ENCODE measurements at places on chromosomes 12 and 14.

- no peaks in the 10 kb centered on the region for H3K27me3 ChIP-seq
- H3K4me3 ChIP-seq: no peak overlapping the region
- DNase-seq: no peak
Measured at GRCh38 chr12:124381456-124382296, 86.8 kb downstream of the RFLNA start.

GRCh38 chr14:87175175-87175574 is 817.8 kb downstream of the GALC start:
- H3K4me1 ChIP-seq: no peaks in the 10 kb centered on the region
- H3K36me3 ChIP-seq: no peaks in the 10 kb centered on the region
- no peaks in the 10 kb centered on the region for H3K27me3 ChIP-seq
- H3K4me3 ChIP-seq: no peak overlapping the region
- H3K27ac ChIP-seq: no peak overlapping the region

- peak within 1 kb of the TSS; percentile 56 for H3K27ac ChIP-seq
- peak within 1 kb of the TSS; percentile 68 for H3K4me3 ChIP-seq
- peaks cover 10% of the 10 kb centered on the region for H3K4me1 ChIP-seq
- no peaks in the 10 kb centered on the region for H3K27me3 ChIP-seq
- no peaks in the 10 kb centered on the region for H3K36me3 ChIP-seq
- peak; percentile 53 for DNase-seq
Measured at GRCh38 chr14:75578102-75578785, at the start of gene FLVCR2. FLVCR2 (plus strand) TSS chr14:75578620; CDS start chr14:75578973, 353 bp downstream.

- peaks cover 8% of the 10 kb centered on the region for H3K4me1 ChIP-seq
- peak; percentile 94 for DNase-seq
- H3K36me3 ChIP-seq: no peaks in the 10 kb centered on the region
- peak within 1 kb of the TSS; percentile 93 for H3K27ac ChIP-seq
Measured at GRCh38 chr12:14365294-14366208, at the start of gene ATF7IP. ATF7IP (plus strand) TSS chr12:14365682; CDS start chr12:14423916, 58,234 bp downstream.

GRCh38 chr14:27077710-27078109 is 479.9 kb upstream of the NOVA1 start:
- no peak for DNase-seq
- no peak overlapping the region for H3K27ac ChIP-seq

DNA sequence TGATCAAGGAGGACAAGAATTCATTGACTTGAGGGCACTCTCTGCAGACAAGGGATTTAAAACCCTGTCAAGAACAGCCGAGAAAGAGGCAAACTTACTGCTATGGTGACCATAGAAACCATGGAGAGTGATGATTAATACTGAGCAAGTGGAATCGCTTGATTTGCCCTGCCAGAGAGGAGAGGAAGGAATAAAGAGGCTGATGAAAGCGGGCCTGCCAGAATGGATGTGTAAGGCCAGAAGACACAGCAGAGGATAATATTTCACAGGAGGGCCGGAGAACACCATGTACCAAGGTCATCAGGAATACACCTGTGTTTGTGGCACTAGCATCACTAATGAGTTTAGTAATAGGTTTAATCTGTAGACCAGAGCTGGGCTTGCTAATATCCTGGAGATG is 221.8 kb upstream of the DCN start:
- no peaks in the 10 kb centered on the region for H3K27me3 ChIP-seq
- no peak overlapping the region for H3K4me3 ChIP-seq
- H3K27ac ChIP-seq: no peak overlapping the region
- no peaks in the 10 kb centered on the region for H3K4me1 ChIP-seq

DNA sequence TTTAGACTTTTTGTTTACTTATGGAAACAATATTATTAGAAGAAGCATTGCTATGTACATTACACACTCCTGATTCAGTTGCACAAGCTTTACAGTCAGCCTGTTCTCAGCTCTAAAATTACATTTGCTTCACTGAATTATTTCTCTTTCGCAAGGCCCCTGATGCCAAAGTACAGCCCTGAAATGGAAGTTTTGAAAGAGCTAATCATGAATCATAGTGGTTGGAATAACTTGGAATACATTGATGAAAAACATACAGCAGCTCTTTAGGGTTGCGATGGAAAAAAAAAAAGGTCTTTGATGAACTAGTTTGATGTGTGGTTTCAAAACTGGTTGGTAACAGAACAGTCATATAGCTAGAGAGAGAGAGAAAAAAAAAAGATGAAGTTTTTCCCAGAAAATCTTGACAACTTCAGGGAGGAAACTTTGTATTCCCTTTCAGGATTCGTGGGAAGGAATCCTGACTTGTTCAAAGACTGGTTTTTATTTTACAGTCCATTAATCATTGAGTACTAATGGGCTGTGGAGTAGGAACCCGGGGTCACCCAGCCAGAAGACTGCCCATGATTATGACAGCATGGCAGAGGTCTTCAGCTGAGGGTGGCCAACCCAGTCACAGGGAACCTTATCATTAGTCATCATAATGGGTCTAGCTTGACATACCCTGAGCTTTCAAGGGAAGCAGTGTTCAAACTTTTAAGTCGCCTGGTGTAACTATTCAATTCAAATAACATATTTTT is 460.1 kb downstream of the NAV3 start:
- no peak overlapping the region for H3K27ac ChIP-seq
- no peaks in the 10 kb centered on the region for H3K36me3 ChIP-seq
- no peaks in the 10 kb centered on the region for H3K4me1 ChIP-seq

DNA sequence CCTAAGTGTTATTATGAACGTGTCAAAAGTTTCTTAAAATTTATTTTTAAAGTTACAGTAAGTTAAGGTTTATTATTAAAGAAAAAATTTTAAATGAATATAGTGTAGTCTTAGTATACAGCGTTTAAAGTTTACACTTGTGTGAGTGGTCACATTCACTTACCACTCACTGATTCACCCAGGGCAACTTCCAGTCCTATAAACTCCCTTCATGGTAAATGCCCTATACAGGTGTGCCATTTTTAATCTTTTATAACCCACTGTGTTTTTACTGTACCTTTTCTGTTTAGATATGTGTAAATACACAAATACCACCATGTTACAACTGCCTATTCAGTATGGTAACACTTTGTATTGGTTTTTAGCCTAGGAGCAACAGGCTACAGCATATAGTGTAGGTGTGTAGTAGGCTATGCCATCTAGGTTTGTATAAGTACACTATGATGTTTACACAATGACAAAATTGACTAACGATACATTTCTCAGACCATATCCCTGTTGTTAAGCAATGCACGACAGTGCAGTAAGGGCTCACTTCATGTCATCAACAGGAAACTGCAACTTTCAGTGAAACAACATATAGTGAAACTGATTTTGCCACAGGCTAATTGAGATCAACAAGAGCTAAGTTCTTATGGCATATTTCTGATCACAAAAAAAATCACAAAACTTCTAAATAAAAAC is 112.0 kb upstream of the TMCC3 start:
- no peaks in the 10 kb centered on the region for H3K36me3 ChIP-seq
- no peak overlapping the region for H3K27ac ChIP-seq
- no peak for DNase-seq
- H3K4me1 ChIP-seq: no peaks in the 10 kb centered on the region
- H3K4me3 ChIP-seq: no peak overlapping the region

DNA sequence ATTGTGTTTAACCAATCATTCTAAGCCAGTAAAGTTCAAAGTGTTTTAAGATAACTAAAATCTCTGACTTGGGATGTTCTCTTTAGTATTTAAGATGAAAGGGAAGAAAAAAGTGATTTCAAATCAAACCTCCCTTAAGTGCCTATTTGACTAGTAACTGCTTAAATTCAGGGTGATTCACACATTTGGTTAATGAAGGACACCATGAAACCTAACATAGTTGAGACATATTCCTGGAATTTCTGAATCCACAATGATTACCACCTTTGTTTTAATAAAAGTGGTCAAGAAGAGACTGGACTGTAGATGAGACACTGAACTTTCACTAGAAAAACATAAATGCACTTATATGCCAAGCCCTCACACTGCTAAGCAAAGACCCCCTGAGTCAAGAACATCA is 138.7 kb downstream of the MED13L start:
- H3K27me3 ChIP-seq: no peaks in the 10 kb centered on the region
- H3K27ac ChIP-seq: no peak overlapping the region
- peaks cover 7% of the 10 kb centered on the region for H3K4me1 ChIP-seq
- DNase-seq: no peak

- DNase-seq: no peak
- no peaks in the 10 kb centered on the region for H3K27me3 ChIP-seq
- no peaks in the 10 kb centered on the region for H3K36me3 ChIP-seq
- H3K4me1 ChIP-seq: no peaks in the 10 kb centered on the region
- H3K4me3 ChIP-seq: no peak overlapping the region
- no peak overlapping the region for H3K27ac ChIP-seq
Measured at GRCh38 chr12:26047401-26048226, 77.2 kb downstream of the BHLHE41 start.

DNA sequence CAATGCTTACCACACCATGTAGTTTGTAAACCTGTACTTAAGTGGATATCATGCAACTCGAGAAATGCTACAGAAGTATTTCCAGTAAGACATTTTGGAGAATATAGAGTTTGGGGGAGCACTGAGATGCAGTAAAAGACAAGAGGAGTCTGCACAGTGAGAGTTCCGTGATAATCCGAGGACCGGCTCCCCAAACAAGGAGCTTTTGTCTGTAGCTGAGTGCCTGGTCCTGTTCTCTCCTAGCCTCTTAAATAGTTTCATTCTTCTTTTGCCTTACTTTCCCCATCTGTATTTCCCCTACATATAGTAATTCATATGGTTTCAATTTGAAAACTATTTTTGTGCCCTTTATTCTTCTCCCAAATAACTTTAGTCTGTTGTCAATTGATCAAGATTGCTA is 364.1 kb downstream of the EGLN3 start:
- H3K4me3 ChIP-seq: no peak overlapping the region
- H3K4me1 ChIP-seq: no peaks in the 10 kb centered on the region
- no peaks in the 10 kb centered on the region for H3K36me3 ChIP-seq
- DNase-seq: no peak
- no peak overlapping the region for H3K27ac ChIP-seq

DNA sequence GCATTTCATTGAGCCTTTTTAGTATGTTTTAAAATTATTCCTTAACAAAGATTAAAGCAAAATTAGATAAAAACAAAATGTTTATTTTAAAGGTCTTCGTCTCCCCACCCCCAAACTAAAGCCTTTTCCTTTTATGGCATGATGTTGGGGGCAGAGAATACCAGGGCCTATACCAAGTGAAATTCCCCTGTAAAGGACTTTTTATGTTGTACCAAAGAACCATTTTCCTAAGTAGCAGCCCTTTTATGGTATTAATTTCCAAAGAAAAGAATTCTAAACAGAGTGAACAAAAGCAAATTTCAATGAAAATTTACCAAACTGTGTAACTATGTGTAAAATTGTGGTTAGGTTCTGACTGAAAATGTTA is 71.9 kb upstream of the GNPNAT1 start:
- H3K4me1 ChIP-seq: no peaks in the 10 kb centered on the region
- no peak for DNase-seq
- no peaks in the 10 kb centered on the region for H3K27me3 ChIP-seq
- no peak overlapping the region for H3K4me3 ChIP-seq

- no peaks in the 10 kb centered on the region for H3K4me1 ChIP-seq
- no peak overlapping the region for H3K4me3 ChIP-seq
- peaks cover 22% of the 10 kb centered on the region for H3K36me3 ChIP-seq
- no peaks in the 10 kb centered on the region for H3K27me3 ChIP-seq
Measured at GRCh38 chr14:39302124-39302810, 68.6 kb downstream of the MIA2 start.

GRCh38 chr14:35420036-35420811 is 15.7 kb upstream of the NFKBIA start:
- peaks cover 22% of the 10 kb centered on the region for H3K4me1 ChIP-seq
- no peak overlapping the region for H3K4me3 ChIP-seq
- H3K27me3 ChIP-seq: no peaks in the 10 kb centered on the region
- no peak for DNase-seq
- no peak overlapping the region for H3K27ac ChIP-seq
- no peaks in the 10 kb centered on the region for H3K36me3 ChIP-seq

GRCh38 chr12:52205612-52206303 is 13.9 kb upstream of the KRT80 start:
- H3K36me3 ChIP-seq: no peaks in the 10 kb centered on the region
- H3K4me1 ChIP-seq: no peaks in the 10 kb centered on the region
- no peak overlapping the region for H3K27ac ChIP-seq
- no peak overlapping the region for H3K4me3 ChIP-seq
- no peaks in the 10 kb centered on the region for H3K27me3 ChIP-seq

- no peak overlapping the region for H3K4me3 ChIP-seq
- DNase-seq: no peak
Measured at GRCh38 chr12:14655284-14655683, 41.1 kb downstream of the GUCY2C start.

- H3K4me1 ChIP-seq: no peaks in the 10 kb centered on the region
- H3K27me3 ChIP-seq: no peaks in the 10 kb centered on the region
- H3K36me3 ChIP-seq: peaks cover 9% of the 10 kb centered on the region
- H3K4me3 ChIP-seq: no peak overlapping the region
Measured at GRCh38 chr12:48336564-48336963, 14.2 kb downstream of the ZNF641 start.

- no peaks in the 10 kb centered on the region for H3K36me3 ChIP-seq
- H3K4me3 ChIP-seq: peak overlapping the region; percentile 72
- H3K4me1 ChIP-seq: peaks cover 22% of the 10 kb centered on the region
- H3K27me3 ChIP-seq: no peaks in the 10 kb centered on the region
Measured at GRCh38 chr14:22980672-22981089, 1.7 kb downstream of the AJUBA start.

- no peak overlapping the region for H3K4me3 ChIP-seq
- no peaks in the 10 kb centered on the region for H3K27me3 ChIP-seq
- DNase-seq: no peak
- H3K4me1 ChIP-seq: no peaks in the 10 kb centered on the region
- no peaks in the 10 kb centered on the region for H3K36me3 ChIP-seq
Measured at GRCh38 chr12:68959891-68960464, 27.0 kb upstream of the CPM start.

DNA sequence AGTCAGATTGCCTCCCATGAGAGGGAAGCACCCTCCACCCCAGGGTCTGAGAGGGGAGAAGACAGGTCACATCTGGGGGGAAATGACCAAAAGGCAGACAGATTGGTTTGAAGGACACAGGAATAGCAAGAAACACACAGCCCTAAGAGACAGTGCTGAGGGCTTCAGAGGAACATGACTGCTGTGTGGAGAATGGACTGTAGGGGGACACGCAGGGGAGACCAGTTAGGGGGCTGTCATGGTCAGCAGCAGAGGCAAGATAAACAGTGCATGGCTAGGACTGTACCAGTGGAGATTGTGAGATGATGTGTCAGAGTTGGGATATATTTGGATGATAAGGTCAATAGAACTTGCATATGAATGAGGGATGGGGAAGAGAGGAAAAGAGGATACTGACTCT is 19.7 kb downstream of the SMUG1 start:
- peaks cover 16% of the 10 kb centered on the region for H3K27me3 ChIP-seq
- DNase-seq: no peak
- no peak overlapping the region for H3K4me3 ChIP-seq

GRCh38 chr12:120455302-120455701 is 9.1 kb downstream of the GATC start:
- no peak overlapping the region for H3K27ac ChIP-seq
- no peaks in the 10 kb centered on the region for H3K27me3 ChIP-seq
- no peaks in the 10 kb centered on the region for H3K4me1 ChIP-seq

GRCh38 chr12:105206686-105207374 is 29.1 kb downstream of the APPL2 start:
- H3K27me3 ChIP-seq: no peaks in the 10 kb centered on the region
- no peak overlapping the region for H3K27ac ChIP-seq
- H3K36me3 ChIP-seq: peaks cover 51% of the 10 kb centered on the region
- H3K4me1 ChIP-seq: no peaks in the 10 kb centered on the region

GRCh38 chr14:72774894-72775620 is 118.8 kb downstream of the DPF3 start:
- no peaks in the 10 kb centered on the region for H3K27me3 ChIP-seq
- no peaks in the 10 kb centered on the region for H3K4me1 ChIP-seq
- no peaks in the 10 kb centered on the region for H3K36me3 ChIP-seq
- no peak for DNase-seq
